Activated CD8-positive, alpha-beta T cell treated with anti-CD3 and anti-CD28 coated beads for 36 hours (primary cell): ENCODE measurements at places on chromosomes 3 and 15. TPM values are rescaled to one million over a fixed set of nuclear protein-coding genes. Genes with fewer than 3 reads are reported as not detected.

Gene KBTBD13
- total RNA-seq = not detected

Gene HHATL
- total RNA-seq = not detected

Gene NANOGP8
- not detected for total RNA-seq

GRCh38 chr15:85762039-85762755 lies 32.5 kb downstream of the KLHL25 start:
- H3K27me3 ChIP-seq = no peaks in the 10 kb centered on the region
- no peaks in the 10 kb centered on the region for H3K36me3 ChIP-seq
- DNase-seq = no peak
- no peaks in the 10 kb centered on the region for H3K4me1 ChIP-seq
- no peak overlapping the region for H3K27ac ChIP-seq

Gene DLEC1
- 0.36 TPM for total RNA-seq

Gene DBR1
- 21.2 TPM for total RNA-seq

DNA sequence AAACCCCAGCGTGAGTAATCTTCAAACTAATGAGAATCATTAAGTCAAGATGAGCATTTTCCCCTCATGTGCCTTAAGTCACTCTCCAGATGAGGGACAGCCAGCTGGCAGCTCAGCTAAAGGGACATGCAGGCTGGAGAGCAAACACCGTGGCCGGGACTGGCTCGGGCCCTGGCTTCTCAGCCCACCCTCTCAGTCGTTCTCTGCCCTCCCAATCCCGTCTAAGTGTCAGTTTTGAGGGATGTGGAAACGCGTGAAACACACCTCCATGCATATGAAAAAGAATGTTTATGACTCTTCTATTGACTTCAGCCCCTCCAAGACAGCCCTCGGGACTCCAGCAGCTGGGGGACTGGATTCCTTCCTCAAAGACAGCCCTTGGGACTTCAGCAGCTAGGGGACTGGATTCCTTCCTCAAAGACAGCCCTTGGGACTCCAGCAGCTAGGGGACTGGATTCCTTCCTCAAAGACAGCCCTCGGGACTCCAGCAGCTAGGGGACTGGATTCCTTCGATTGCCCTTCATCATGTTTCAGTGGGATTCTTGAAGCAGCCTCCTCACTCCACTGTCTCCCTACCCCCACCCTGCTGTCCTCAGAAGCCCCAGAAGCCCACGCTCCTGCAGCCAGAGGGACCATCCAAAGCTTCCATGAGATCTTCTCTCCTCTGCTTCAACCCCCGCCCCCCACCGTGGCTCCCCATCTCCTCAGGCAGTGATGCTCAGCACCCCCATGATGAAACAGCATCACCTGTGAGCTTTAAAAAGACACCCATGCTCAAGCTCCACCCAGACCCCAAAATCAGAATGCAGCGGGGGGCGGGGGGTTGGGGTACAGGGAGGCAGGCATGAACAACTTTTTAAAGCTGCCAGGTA lies 228.9 kb downstream of the XXYLT1 start:
- H3K4me3 ChIP-seq = no peak overlapping the region
- H3K27me3 ChIP-seq = peaks cover 2% of the 10 kb centered on the region
- H3K27ac ChIP-seq = no peak overlapping the region
- H3K4me1 ChIP-seq = no peaks in the 10 kb centered on the region
- no peak for DNase-seq
- no peaks in the 10 kb centered on the region for H3K36me3 ChIP-seq

Gene RARB
- not detected for total RNA-seq

- H3K4me1 ChIP-seq = peaks cover 19% of the 10 kb centered on the region
- peaks cover 61% of the 10 kb centered on the region for H3K27me3 ChIP-seq
Measured at GRCh38 chr3:192917028-192917403, 640 bp downstream of the MB21D2 start.

Gene EPB42
- not detected for total RNA-seq

DNA sequence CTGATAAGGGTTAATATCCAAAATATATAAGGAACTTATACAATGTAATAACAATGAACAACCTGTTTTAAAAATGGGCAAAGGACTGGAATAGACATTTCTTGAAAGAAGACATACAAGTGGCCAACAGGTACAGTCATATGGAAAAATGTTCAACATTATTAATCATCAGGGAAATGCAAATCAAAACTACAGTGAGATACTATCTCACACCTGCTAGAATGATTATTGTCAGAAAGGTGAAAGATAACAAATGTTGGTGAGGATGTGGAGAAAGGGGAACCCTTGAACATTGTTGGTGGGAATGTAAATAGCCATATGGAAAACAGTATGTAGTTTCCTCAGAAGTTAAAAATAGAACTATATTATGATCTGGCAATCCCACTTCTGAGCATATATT lies 20.4 kb downstream of the GOLM2 start:
- peaks cover 40% of the 10 kb centered on the region for H3K4me1 ChIP-seq
- DNase-seq = no peak
- peaks cover 24% of the 10 kb centered on the region for H3K36me3 ChIP-seq
- no peaks in the 10 kb centered on the region for H3K27me3 ChIP-seq

- no peaks in the 10 kb centered on the region for H3K27me3 ChIP-seq
- peaks cover 29% of the 10 kb centered on the region for H3K36me3 ChIP-seq
- no peak overlapping the region for H3K27ac ChIP-seq
- no peak overlapping the region for H3K4me3 ChIP-seq
- no peak for DNase-seq
Measured at GRCh38 chr3:14135581-14135980, 10.7 kb downstream of the TMEM43 start.

GRCh38 chr3:15064299-15064834 lies 748 bp downstream of the MRPS25 start:
- peak overlapping the region; percentile 97 for H3K27ac ChIP-seq
- peak overlapping the region; percentile 96 for H3K4me3 ChIP-seq
- peak; percentile 34 for DNase-seq
- H3K4me1 ChIP-seq = peaks cover 21% of the 10 kb centered on the region
- H3K27me3 ChIP-seq = no peaks in the 10 kb centered on the region

Gene UBAP1L
- total RNA-seq = 3.3 TPM

- H3K36me3 ChIP-seq = peaks cover 37% of the 10 kb centered on the region
- no peaks in the 10 kb centered on the region for H3K27me3 ChIP-seq
- H3K4me1 ChIP-seq = peaks cover 5% of the 10 kb centered on the region
- H3K4me3 ChIP-seq = no peak overlapping the region
- no peak overlapping the region for H3K27ac ChIP-seq
Measured at GRCh38 chr3:71564361-71564760, 19.2 kb downstream of the FOXP1 start.

GRCh38 chr15:94587113-94587512 lies 355.8 kb downstream of the MCTP2 start:
- peaks cover 63% of the 10 kb centered on the region for H3K27me3 ChIP-seq
- no peaks in the 10 kb centered on the region for H3K36me3 ChIP-seq
- H3K27ac ChIP-seq = no peak overlapping the region
- no peak overlapping the region for H3K4me3 ChIP-seq
- peaks cover 26% of the 10 kb centered on the region for H3K4me1 ChIP-seq

DNA sequence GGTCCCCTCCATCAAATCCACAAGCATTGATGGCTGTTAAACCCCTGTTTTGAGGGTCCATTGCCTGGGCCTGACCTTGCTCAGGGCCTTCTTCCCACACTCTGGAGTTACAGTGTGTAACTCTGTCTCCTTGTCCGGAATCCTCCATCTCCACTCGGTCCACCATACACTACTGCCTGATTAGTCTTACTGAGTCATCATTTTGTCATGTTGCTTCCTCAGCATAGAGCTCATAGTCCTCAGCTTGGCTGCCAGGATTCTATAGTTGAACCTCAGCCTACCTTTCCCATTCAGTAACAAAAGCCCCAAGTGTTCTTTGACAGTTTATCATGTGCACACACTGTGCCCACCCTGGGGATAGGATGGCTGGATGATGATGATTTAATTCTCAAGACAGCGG lies 113.0 kb downstream of the PDE8A start:
- no peak overlapping the region for H3K4me3 ChIP-seq
- no peak for DNase-seq
- no peaks in the 10 kb centered on the region for H3K27me3 ChIP-seq
- no peak overlapping the region for H3K27ac ChIP-seq
- peaks cover 3% of the 10 kb centered on the region for H3K4me1 ChIP-seq

DNA sequence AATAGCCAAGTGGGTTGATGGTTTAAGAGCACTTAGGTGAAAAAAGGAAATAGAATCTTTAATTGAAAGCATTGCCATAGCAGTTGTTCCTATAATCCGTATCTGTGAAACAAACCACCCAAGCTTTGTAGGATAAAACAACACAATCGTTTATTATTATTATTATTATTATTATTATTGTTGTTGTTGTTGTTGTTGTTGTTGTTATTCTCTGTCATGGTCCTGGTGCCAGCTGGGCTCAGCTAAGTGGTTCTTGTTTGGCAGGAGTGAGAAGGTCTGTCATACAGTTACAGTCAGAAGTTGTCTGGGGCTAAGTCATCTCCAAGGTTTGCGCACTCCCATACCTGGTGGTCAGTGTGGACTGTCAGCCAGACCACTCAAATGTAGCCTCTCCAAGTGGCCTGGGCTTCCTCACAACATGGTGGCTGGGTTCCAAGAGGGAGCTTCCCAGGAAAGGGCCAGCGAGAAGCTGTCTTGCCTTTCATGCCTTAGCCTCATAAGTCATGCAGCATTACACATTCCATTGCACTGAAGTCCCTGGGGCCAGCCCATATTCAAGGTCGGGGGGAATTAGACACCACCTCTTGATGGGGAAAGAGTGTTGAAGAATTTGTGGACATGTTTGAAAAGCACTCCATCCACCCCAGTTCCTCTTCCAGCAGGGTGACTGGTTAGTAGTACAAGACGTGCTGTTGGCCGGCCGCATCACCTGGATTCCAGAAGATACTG lies 54.3 kb upstream of the FGD5 start:
- no peak overlapping the region for H3K27ac ChIP-seq
- no peak overlapping the region for H3K4me3 ChIP-seq
- peaks cover 3% of the 10 kb centered on the region for H3K4me1 ChIP-seq
- no peaks in the 10 kb centered on the region for H3K36me3 ChIP-seq

Gene STRIT1
- not detected for total RNA-seq
